Activated CD8-positive, alpha-beta memory T cell treated with anti-CD3 and anti-CD28 coated beads for 48 hours (primary cell): ENCODE measurements at places on chromosomes 7 and 10.

- no peak for DNase-seq
Observed at GRCh38 chr7:139054101-139054500, 18.3 kb upstream of the ZC3HAV1L start.

DNA sequence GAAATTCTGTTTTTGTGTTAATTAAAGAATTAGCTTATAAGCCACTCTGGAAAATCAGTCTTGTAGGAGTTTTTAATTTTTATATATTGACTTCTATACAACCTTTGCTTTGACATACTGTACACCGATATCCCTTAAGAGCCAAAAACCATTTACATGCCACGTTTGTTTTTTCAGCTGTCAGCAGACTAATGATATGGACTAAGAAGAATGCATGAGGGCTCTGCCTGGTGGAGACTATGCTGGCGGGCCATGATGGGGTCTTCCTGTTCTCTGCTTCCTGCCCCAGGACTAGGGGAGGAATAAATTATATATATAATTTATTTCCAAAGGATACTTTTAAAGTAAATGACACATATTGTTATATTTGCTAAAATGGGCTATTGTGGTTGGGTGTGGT lies 96.3 kb downstream of the CDK14 start:
- DNase-seq = no peak

- no peak for DNase-seq
Observed at GRCh38 chr10:44824607-44825006, 86.5 kb upstream of the TMEM72 start.

DNA sequence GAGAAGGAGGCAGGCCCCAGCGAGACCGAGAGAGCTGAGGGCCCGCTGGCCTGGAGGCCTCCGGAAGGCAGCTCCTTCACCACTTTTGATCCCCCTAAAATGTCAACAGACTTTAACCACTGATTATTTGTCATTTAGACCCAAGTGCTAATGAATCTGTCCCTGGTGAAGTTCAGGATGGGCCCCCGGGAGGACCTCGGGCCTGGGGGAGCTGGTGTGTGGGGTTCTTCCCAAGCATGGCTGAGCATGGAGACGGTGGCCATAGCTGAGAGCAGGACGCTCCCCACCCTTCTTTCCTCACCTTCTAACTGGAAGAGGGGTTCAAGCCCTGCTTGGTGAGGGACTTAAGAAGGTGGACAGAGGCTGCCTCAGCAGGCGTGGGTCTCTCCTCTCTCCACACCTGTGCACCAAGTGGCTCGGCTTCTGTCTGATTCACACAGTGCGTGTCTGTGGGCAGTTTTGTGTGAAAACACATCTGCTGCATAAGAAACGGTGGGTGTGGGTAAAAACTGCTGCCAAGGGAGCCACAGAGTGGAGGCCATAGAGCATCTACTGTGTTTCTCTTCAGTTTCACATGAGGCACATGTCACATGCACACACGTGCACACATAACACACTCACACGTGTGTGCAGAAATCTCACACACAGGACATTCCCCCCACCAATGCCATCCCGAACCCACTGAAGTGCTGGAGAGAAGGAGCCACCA lies 53.5 kb upstream of the VIPR2 start:
- no peak for DNase-seq
